ENCODE measurements at places on chromosomes 16 and 17.

GRCh38 chr17:38425031-38425430 lies 3.2 kb upstream of the ARHGAP23 start:
- DNase-seq: no peak

- no peak for DNase-seq
Observed at GRCh38 chr17:33964344-33964979, 290.6 kb upstream of the CCL2 start.

DNA sequence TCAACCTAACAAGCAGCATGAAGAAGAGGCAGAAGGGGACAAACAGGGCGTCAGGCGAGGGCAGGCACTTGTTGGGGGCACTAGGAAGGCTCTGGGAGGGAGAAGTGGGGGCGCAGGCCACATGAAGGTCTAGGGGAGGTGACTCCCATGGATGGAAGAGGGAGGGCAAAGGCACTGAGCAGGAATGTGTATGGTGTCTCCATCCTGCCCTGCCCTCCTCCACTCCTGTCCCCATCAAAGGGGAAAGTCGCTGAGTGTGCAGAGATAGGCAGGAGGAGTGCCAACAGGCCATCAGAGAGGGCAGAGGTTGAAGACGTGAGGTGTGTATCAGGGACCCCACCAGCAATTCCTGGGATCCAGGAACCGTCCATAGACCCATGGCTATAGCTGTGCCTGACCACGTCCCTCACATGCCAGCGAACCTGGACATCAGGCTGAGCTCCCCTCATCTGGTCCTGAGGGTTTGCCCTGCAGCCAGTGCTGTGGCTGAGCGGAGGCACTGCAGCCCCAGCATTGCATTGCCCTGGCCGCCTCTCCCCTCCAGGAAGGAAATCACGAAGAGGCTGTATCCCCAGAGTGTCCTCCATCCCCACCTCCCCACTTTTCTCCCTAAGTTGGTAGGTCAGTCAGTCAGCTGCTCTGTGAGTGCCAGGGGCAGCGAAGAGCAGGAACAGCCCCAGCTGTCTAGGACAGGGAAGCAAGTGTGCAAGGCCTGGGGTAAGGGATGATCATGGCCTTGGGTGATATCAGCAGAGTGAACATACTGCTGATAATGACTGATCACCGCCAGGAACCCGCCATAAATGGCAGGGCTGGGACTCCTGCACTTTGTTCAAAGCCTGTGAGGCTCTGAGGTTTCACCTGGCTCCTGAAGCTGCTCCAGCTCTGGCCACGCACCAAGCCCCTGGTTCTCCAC lies 6.2 kb upstream of the CYB561 start:
- no peak for DNase-seq

- DNase-seq: no peak
Observed at GRCh38 chr17:4920351-4921048, 11.6 kb upstream of the GP1BA start.

DNA sequence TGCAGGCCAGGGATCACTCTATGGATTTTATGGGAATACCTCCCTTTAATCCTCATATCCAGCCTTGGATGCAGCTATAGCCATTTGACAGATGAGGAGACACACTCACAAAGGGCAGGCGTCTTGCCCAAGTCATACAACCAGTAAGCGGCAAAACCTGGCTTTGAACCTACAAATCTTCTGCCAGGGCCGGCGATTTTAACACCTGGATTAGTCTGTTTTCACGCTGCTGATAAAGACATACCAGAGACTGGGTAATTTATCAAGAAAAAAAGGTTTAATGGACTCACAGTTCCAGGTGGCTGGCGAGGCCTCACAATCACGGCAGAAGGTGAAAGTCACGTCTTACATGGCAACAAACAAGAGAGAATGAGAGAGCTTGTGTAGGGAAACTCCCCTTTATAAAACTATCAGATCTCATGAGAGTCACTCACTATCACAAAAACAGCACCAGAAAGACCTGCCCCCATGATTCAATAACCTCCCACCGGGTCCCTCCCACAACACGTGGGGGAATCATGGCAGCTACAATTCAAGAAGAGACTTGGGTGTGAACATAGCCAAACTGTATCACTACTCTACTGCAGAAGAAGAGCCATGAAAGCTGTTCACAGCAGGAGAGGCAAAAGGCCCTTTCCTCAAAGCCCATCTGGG lies 67.5 kb downstream of the XYLT1 start:
- DNase-seq: no peak

DNA sequence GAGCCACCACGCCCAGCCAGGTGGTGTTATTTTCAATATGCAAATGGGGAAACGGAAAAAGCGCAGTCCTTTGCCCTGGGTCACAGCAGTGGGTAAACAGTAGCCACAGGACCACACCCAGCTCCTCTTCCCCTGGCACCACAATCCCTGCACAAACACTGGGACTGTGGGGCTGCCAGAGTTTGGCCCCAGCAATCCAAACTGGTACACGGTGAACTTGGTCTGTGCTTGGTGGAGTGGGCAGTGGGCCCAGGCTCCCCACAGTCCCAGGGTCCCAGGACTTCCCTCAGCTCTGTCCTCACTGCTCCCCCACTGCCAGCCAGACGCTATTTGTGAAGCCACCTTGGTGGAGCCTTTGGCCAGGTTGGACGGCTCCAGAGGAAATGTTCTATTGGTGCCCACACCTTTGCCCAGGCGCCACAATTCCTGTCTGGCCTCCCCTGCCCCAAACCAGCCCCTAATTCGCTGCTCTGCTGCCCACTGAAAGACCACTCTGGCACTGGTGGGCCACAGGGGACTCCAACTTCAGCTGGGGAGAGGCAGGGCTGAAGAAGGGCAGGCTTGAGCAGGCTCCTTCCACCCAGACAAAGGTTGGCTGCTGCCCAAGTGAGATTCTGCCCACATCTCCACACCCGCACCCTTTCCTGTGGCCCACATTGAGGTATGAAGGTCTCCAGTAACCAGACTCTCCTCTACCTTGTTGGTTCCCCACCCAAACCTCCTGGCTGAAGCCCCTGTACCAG lies 2.1 kb downstream of the CHAD start:
- DNase-seq: no peak

DNA sequence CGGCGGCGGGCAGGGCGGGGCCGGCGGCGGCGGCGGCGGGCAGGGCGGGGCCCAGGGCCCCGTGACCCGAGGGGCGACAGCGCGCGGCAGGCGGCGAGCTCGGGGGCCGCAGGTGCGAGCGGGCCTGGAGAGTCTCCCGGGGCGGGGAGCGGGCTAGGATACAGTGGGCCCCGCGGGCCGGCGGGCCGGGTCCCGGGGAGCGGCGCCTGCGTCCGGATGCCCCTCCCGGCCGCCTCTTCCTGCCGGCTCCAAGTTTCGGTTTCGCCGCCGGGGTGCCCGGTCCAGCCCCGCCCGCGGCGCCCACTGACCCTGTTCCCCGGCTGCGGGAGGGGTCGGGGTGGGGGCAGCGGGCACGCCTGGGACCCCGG lies at the start of gene RNF213:
Gene RNF213 (plus strand): TSS at position 62 of the 368 bp plus-strand sequence. CDS start 2,830 bp downstream, outside the sequence.
- DNase-seq: no peak

DNA sequence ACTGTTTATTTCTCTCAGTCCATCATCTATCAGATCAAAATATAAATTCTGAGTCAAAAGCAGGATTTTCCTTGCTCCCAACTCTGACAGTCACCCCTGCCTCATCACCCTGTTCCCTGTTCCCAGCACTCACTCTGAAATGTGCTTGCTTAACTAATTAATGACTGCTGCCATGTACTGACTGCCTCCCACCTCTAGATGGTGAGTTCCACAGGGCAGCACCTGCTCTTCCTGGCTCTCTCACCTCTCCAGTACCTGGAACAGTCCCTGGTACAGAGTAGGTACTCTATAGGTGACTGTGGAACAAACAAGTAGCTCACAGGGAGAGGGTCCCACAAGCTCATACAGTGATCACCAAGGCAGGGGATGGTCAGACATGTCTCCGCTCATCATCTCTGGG lies 114.3 kb upstream of the C16orf82 start:
- no peak for DNase-seq

DNA sequence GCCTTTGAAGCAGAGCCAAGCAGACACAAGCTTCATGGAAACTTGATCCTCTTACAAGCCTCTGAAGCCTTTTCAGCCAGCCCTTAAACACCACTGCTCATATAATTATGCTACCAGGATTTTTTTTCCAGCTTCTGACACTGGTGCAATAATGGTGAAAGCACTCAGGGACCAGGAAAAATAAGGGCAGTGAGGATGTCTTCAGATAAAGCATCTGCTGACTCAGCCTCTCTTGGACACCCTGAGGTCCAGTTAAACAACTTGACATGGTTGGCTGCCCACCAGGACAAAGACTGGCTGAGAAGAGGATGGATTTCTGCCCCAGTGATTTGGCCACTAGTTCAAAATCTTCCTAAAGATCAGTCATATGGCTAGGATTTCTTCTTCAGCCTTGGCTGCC lies 124.2 kb upstream of the N4BP1 start:
- no peak for DNase-seq

GRCh38 chr17:48159232-48159631 lies 51.7 kb downstream of the SNX11 start:
- no peak for DNase-seq

Measured in cortex of kidney (tissue), 1 donor.